ENCODE measurements at places on chromosomes 12 and 14.

GRCh38 chr12:64526859-64527258 lies 74.9 kb downstream of the TBK1 start:
- peak; percentile 62 for DNase-seq

DNA sequence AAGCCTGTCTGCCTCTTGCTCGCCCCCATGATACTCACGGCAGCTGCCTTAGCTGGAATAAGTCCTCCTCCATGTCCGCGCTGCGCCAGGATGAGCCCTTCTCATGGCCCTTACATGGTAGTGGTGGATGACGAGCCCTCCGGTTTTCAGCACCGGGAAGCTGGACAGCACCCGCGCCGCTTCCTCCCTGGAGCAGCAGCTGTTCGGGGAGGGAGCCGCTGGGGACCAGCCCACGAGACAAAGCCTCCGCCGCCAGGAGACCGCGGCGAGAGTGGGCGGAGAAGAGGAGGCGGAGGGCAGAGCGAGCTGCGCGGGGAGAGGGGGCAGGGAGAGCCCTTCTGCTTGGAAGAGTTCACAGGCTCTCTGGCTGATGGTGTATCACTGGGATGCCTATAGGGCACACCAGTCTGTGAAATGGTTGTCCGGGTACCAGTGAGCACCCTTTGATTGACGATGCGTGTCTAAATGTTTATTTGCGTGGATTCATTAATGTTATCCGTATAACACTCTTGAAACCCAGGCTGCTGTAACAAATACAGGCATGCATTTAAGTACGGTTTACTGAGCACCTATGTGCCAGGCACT lies at the start of gene SVOP:
Gene SVOP (minus strand): TSS at position 273 of the 585 bp plus-strand sequence. CDS start 200 bp downstream, at position 73.
- DNase-seq = peak; percentile 34

DNA sequence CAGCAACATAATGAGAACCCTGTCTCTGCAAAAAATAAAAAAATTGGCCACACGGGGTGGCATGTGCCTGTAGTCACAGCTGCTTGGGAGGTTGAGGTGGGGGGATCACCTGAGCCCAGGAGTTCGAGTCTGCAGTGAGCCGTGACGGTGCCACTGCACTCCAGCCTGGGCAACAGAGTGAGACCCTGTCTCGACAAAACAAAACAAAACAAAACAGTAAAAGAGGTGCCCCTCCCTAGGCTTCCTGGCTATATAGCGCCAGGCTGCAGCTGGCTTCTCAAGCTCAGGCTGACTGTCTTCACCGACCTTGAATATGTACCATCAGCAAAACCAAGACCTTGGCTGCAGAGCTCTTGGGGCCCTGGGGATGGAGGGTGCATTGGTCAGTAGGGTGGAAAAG lies 29.4 kb downstream of the TSPAN9 start:
- no peak for DNase-seq

- DNase-seq = no peak
Observed at GRCh38 chr14:73760598-73761586, 46.7 kb upstream of the PNMA1 start.

DNA sequence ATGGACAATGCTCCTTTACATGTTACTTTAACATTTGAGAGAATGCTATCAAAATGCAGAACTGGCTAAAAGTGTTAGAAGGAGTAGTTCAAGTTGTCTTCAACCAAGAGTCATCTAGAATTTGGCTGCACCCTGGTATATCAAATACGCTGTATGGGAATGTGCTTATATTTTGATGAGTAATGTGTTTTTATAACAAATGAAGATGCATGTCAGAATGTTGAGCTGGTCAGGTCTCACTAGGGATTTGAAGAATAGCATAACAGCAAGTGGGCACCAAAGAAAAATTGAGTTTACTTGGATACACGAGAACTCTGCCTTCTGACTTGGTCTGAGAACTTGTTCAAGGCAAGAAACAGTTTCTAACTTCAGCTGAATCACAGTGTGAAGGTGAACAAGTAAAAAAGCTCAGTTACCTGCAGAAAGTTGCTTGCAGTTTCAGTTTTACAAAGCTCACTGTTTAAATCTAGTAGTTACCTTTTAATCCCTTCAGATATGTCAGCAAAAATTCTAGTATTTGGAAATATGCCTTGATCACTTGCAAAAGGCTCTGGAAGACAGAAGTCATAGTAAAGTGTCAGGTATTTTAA lies 82.3 kb downstream of the PDE3A start:
- DNase-seq = peak; percentile 36

GRCh38 chr12:92248977-92249376 lies 103.3 kb upstream of the BTG1 start:
- no peak for DNase-seq

- DNase-seq = no peak
Observed at GRCh38 chr12:48985475-48985897, 7.4 kb downstream of the WNT1 start.

DNA sequence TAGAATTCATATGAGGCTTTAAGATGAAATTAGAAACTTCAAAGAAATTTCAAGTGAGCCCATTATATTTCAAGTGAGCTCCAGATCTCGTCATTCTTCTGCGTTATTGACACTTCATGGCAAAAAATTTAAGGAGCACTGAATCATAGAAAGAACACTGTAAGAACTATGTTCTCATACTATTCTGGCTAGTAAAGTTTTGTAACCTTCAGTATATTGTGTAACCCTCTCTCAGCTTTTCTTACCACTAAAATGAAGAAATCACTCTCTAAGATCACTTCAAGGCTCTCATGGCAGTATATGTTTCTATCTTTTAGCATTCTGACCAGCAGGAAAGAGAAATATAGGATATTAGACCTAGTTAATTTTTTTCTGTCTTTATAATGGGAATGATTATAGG lies 6.3 kb downstream of the GPHN start:
- DNase-seq = no peak

- no peak for DNase-seq
Observed at GRCh38 chr14:80663541-80663940, 278.0 kb downstream of the CEP128 start.

GRCh38 chr14:48731260-48731659 lies 854.9 kb downstream of the RPS29 start:
- DNase-seq = no peak

DNA sequence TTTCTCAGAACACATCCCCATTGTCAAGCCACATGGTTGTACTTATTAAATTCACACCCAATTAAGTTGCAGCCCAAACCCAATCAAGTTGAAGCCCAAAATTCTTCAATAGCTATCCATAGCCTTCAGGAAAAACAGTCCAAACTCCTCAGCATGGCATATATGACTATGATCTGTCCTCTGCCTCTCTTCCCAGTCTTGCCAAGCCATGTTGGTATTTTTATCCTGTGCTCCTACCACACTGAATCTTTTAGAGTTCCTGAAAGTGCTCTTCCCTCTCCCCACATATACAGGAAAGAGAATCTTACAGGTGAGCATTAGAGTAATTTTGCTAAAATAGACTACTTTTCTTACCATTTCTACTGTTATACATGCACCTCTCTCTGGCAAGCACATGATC lies 834.9 kb downstream of the RPS29 start:
- DNase-seq = no peak

DNA sequence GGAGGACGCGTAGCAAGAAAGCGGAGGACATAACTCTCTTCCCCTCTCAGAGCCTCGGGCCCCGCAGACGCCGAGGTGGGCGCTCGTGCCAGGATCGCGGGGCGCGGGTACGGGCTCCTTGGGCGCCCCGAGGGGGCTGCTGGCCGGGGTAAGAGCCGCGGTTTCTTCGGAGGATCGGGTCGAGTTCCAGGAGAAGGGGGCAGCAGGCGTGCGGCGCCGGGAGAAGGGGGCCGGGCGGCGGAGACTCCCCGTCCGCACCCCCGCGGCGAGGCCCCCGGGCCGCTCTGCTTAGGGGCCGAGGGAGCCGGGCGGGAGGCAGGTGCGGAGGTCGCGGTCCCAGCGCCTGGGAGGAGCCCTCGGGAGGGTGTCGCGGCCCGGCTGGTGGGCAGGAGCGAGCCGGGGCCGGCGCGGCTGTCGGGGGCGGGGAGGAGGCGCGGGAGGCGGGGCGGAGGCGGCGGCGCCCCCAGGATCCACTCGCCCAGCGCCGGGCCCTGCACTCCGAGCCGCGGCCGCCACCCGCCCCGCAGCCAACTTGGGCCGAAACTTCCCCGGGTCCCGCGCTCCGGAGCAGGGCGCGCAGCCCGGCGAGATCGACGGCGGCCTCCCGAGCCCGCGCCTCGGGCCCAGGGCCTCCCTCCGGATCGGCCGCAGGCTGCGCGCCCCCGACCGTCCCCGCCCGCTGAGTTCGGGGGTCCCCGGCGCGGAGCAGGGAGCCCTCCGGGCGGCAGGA lies 64.4 kb downstream of the FBXL14 start:
- DNase-seq = no peak

DNA sequence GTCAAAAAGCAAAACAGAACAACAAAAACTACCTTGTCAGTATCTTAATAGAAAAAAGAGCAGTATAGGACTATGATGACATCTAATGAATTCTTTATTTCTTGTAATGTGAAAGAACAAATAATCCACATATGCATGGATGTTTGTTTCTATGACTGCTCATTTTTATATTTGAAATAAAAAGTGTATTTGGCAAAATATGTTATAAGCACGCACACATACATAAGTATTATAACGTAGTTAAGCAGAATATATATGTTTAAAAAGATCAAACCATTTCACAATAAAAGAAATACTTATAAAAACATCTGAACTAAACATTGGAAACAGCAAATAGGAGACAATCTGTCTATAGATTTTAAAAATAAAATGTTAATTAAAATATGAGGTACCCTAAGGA lies 74.8 kb downstream of the MIPOL1 start:
- DNase-seq = no peak

DNA sequence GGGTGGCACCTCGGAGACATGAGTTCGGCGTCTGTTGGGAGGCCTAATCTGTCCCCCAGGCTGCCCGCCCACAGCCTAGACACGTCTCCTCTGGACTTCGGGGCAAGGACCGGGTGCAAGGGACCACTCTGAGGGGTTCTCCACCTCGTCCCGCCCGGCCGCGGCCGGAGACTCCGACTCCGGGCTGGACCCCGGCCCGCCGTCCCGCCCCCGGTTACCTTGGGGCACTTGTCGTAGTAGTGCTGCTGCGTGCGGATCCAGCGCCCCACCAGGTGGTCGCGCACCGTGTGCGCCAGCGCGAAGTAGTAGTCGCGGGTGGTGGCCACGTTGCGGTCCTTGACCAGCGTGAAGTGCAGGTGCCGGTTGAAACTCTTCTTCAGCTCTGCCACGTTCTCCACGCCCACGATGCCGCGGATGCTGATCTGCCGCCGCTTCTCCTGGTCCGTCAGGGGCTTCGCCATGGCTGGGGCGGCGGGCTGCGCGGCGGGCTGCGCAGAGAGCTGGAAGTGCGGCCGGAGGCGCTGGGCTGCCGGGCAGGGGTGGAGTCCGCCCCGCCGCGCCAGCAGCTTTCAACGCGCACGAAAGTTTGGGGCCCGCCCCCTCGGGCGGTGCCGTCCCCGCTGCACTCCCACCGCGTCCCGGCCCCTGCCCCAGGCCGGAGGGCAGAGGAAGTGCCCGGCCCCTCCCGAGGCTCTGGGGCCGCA lies at the start of gene PYGL:
Gene PYGL (minus strand): TSS at position 541 of the 704 bp plus-strand sequence. CDS start 80 bp downstream, at position 461.
- DNase-seq = no peak

- DNase-seq = no peak
Observed at GRCh38 chr12:92740411-92740810, 37.6 kb downstream of the PLEKHG7 start.

- peak; percentile 86 for DNase-seq
Observed at GRCh38 chr14:49862089-49862673, 9.6 kb upstream of the NEMF start.

GRCh38 chr12:81953541-81953940 lies 194.4 kb upstream of the PPFIA2 start:
- DNase-seq = no peak

DNA sequence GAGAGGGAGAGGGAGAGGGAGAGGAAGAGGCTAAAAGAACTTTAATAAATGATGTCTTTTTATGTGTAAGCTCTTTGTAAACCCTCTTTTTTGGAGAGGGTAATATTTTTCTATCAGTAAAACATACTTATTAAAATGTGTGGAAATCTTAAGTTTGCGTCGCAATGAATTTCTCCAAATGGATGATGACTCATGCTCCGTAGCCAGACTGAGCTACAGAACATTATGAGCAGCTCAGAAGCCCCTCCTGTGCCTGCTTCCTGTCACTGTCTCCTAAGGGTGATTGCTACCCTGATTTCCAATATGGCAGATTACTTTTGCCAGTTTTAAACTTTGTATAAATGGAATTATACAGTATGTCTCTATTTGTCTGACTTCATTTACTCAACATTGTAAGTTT lies 13.0 kb upstream of the PYGL start:
- DNase-seq = no peak

DNA sequence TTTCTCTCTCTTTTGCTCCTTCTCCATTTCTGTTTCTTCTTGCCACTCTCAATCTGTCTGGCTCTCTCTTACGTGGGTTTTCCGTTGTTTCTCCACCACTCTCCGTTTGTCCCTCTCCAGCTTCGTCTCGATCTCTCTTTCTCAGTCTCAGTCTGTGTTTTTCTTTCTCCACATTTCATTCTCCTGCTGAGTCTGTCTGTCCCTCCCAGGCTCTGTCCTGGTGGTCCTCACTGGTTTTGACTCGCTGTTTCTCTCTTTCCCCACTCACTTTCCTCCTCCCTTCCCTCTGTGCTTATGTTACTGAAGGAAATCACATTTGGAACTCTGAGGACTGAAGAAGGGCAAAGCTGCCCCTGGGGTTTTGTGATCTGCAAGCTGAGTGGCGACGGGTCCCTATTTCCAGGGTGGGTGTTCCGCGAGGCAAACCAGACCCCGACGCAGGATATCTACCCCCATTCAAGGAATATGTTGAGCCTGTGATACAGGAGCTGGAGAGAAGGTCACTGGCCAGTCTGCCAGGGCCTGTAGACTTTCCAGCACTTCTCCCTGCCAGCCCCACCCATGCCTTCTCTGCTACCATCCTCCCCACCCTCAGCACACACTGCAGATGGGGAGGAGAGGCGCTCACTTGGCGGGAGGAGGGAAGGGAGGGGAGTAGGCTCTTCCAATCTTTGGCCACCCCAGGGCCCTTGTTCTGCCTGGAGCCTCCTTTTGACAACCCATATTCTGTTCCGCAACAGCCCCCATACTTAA lies 102.7 kb upstream of the MAP1LC3B2 start:
- DNase-seq = no peak

DNA sequence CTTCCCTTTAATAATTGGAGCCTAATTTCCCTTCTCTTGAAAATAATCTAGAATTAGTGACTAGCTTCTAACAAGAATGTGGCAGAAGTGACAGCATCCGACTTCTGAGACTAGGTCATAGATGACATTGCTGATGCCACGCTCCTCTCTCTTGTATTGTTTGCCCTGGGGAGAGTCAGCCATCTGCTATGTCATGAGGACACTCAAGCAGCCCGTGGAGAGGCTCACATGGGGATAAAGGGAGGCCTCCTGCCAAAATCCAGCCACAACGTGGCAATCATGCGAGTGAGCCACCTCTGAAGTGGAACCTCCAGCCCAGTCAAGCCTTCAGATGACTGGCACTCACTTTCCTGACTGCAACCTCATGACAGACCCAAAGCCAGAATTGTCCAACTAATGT lies 54.2 kb upstream of the LRRK2 start:
- no peak for DNase-seq

- DNase-seq = peak; percentile 12
Observed at GRCh38 chr12:22287776-22288621, 46.5 kb downstream of the ST8SIA1 start.

DNA sequence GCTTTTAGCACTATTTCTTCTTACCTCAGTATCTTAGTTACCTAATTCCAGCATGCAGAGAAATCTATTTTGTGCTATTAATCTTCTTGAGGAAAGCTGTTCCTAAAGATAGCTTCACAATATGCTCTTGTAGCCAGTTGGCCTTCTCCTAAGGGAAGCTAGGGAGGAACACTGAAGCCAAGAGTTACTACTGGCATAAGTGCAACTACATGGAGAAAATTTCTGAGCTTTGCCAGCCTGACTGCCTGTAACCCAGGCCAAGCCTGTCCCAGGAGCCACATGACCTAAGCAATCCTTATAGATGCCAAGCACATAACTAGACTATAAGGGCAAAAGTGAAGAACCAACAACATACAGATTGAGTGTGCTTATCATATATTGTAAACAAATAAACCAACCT lies 890.2 kb downstream of the FLRT2 start:
- no peak for DNase-seq
